Caco-2 (cell line): ENCODE measurements at places on chromosomes 2 and 18.
A peak's percentile ranks its signal among the peaks of the same experiment; 100 is the strongest.

- no peak for DNase-seq
Measured at GRCh38 chr2:64313398-64313723, 140.6 kb upstream of the LGALSL start.

GRCh38 chr2:128304715-128305554 lies 13.7 kb downstream of the HS6ST1 start:
- DNase-seq, result no peak

DNA sequence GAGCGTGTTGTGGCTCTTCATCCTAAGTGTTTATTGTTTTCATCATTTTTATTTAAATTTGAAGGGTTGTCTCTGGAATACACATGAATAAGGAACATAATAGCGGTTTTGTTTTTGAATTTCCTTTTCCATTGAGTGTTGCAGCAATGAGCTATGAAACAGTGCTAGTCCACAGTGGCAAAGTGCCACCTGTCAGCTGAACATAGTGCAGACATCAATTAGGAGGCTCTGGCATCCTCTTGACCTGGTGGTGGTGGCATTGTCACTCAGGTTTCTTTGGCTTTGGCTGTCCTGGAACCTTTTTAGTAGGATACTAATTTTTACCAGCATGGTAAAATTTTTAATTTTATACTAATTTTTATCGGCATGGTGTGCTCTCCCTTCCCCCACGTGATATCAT lies 63.2 kb downstream of the UGGT1 start:
- DNase-seq, result no peak

DNA sequence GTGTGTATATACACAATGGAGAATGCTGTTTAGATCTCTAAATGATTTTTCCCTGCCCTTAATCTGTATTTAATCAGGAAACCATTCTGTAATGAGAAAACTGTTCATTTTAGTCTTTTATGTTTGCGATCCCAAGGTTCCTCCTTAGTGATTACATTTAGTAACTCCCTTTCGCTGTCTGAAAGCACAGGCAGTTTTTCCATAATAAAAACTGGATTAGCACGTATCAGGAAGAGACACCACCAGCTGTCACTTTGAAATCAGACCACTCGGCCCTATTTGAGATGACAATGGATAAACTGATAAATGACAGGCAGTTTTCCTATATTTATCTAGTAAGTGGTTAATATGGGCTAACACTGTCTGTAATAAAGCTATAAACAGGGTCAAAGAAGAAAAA lies 370.9 kb downstream of the NR4A2 start:
- DNase-seq, result no peak

GRCh38 chr2:203501873-203502272 lies 33.2 kb downstream of the RAPH1 start:
- DNase-seq, result no peak

DNA sequence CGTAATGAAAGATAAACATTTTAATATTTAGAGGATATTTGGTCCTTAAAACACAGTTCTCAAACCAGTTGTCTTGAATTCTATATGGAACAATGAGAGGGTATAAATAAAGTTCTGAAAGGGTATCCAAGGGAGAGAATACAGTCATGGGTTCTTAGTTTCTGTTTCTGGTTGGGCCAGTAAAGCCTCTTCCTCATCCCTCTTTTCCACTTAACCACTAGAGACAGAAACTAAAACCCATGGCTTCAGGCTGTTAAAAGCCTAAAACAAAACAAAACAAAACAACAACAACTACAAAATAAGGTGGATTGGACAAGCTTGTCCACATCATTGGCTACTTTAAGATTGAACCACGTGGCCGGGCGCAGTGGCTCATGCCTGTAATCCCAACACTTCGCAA lies 18.8 kb downstream of the COQ10B start:
- DNase-seq, result no peak

- no peak for DNase-seq
Measured at GRCh38 chr2:107354175-107354574, 468.2 kb upstream of the ST6GAL2 start.

GRCh38 chr2:106334802-106335201 lies 133.4 kb downstream of the RGPD3 start:
- DNase-seq, result no peak

GRCh38 chr2:109134741-109135358 lies 5.8 kb downstream of the SH3RF3 start:
- DNase-seq, result no peak

GRCh38 chr18:75454022-75454795 lies 26.7 kb upstream of the SMIM21 start:
- DNase-seq, result no peak

DNA sequence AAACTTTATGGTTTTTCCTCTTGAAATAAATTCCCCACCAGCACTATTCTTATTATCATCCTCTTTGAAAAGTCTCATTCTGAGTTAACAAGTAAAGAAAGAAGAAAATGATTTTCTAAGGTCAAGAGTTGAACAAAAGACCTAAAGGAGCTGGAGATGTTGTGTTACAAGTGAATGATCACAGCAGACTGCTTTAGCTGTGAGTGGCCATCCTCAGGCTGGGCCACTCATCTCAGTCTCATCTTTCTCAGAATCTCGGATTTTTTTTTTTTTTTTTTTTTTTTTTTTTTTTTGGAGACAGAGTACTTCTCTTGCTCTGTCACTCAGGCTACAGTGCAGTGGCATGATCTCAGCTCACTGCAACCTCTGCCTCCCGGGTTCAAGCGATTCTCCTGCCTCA lies 133.3 kb downstream of the CDH2 start:
- no peak for DNase-seq

- no peak for DNase-seq
Measured at GRCh38 chr2:238493411-238493810, 66.7 kb downstream of the ASB1 start.

DNA sequence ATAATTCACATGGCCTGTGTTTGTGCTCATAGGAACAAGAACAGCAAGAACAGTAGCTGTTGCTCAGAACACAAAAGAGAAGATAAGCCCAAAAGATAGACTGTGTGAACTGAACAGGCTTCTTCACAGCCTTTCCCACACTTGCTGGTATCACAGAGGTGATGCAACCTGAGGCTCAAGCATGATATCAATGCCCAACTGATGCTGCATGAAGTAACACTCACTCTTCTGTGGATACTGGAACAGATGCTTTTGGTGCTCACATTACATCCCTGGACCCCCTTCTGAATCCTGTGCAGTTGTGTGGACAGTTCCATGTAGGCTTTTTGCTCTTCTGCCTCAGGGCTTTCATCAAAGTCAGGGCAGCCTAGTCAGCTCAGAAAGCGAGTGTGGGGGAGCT lies 88.4 kb upstream of the RND3 start:
- DNase-seq, result no peak

DNA sequence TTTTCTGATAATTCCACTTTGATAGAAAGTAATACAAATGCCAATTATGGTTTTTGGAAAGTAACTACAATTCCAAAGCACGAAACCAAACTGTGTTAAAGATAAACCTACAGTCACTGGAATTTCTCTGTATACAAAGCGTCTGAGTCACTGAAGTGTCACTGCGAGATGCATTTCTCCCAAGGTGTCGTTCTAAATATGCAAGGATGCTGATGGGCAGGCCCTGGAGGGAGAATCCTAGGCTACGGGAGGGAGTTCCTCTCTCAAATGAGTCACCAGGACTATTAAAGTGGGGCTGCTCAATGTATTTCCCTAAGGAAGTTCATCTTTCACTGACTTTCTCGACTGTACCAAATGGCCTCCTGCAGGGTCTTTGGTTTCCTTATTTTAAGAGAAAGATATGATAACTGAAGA lies 163.8 kb upstream of the STK17B start:
- DNase-seq, result no peak

DNA sequence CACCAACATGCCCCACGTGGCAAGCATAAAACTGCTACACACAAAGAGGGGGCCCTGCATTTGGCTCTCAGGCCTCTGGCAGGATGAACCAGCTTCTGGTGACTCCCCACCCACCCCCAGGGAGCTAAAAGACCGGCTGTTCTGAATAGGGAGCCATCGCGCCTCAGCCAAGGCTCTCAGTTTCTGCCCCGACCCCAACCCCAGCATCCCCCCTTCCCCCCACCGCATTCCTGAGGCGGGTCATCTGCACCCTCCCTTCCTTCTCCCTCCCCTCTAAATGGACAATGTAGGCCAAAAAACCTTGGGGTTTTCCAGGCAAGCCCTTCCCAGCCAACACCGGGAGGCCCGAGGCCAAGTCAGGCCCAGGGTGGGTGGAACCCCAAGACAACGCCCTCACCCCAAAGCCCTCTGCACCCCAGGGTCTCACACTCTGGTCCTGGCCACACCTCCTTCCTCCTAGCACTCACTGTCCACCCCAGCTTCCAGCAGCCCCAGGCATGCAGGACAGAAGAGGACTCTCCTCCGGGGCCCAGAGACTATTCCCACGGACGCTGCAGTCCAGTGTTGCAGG lies 5.7 kb downstream of the CYP26B1 start:
- peak; percentile 28 for DNase-seq

DNA sequence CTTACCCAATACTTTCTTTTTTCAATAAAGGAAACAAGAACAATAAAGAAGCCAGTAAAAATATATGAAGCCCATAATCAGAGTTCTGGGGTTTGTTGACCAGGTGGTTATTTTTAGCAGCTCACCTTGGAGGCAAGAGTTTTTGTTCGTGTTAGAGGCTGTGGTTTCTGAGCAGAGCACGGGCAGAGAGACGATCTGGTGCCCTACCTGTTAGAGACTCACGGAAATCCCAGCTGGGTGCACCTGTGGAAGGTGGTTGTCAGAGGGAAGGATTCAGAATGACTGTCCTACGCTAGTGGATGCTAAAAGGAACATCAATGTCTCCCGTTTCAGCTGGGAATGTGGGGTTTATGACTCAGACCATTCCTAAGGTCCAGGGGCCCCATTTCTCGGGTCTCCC lies 87.6 kb downstream of the NRP2 start:
- DNase-seq, result no peak

- DNase-seq, result no peak
Measured at GRCh38 chr18:79987566-79987965, 797 bp downstream of the TXNL4A start.

- no peak for DNase-seq
Measured at GRCh38 chr18:23336101-23336500, 117.0 kb upstream of the RIOK3 start.

DNA sequence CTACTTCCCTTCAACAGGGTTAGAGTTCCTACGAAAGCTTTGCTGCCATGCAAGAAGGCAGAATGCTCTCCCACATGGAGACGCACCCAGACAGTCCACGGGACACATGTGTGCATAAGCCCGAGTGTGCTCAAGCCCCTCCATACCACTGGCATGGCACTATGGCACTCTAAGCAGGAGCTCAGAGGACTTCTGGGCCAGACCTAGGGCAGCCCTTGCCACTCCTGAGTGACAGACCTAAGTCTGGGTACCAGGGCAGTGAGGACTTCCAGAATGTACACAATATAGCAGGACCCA lies 11.4 kb upstream of the ARID5A start:
- DNase-seq, result no peak

- DNase-seq, result no peak
Measured at GRCh38 chr2:77552956-77553355, 30.8 kb upstream of the LRRTM4 start.

DNA sequence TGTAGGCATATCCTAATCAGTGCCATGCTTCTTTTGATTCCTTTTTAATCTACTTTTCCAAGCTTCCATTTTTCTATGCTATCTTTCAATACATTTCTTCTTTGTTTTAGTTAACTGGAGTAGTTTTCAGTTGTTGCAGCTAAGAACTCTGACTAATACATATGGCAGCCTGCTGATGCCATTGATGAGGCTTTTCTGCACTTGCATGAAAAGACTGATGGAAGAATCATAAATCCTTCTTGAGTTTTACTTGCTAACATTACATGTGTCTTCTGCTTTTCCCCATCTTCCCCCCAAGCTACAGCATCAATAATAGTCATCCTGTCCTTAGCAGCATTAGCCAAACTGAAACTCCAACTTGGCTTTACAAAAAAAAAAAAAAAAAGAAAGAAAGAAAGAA lies 203.3 kb downstream of the LRP1B start:
- no peak for DNase-seq

DNA sequence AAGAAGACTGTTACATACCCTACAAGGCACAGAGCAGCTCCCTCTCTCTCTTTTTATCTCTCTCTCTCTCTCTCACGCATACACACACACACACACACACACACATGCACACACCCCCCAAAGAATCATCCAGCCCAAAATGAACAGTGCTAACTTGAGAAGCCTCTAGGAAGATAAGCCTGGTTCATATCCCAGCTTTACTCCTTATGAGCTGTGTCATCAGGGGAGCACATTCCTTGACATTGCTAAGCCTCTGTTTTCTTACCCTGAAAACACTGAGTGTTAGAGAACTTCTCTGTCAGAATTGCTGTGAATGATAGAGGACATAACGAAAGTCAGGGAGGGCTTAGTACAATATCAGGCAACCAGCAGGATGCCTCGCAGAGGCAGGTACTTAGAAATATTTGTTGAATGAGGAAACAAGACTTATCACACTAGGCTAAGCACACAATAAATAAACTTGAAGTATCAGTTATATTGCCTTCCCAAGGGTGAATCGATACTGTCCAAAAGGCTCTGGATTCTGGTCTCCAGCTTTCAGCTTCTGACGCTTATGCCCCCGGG lies 725.6 kb upstream of the ID2 start:
- no peak for DNase-seq

GRCh38 chr2:202208526-202208925 lies 29.9 kb downstream of the SUMO1 start:
- DNase-seq, result no peak

DNA sequence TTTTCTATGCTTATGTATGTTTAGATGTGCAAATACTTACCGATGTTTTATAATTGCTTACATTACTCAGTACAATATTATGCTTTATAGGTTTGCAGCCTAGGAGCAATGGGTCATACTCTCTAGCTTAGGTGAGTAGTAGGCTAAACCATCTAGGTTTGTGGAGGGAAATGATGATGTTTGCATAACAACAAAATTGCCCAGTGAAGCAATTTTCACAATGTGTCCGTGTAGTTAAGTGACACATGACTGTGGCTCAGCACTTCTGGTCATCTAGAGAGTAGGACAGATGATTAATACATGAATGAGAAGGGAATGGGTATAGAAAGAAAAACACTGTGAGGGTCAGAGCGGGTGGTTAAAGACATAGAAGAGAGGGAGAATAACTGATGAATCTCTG lies 2116.2 kb upstream of the PIK3C3 start:
- DNase-seq, result no peak

- no peak for DNase-seq
Measured at GRCh38 chr2:115650827-115651226, 1208.4 kb downstream of the DPP10 start.

DNA sequence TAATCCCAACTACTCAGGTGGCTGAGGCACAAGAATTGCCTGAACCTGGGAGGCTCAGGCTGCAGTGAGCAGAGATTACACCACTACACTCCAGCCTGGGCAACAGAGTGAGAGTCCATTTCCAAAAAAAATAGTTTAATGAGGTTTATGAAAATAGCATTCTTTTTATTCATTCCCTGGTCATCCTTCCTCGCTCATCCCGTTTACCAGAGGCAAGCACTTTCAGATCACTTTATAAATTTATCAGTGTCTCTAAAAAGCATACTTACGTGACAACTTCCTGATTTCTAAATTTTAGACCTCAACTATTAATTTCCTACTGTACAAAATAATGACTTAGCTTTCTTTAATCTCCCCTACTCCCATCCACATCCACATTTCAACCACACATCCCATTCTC lies 864.8 kb downstream of the EPHA4 start:
- no peak for DNase-seq
